Stimulated activated CD4-positive, alpha-beta T cell treated with anti-CD3 and anti-CD28 coated beads, TNF-alpha, amount 100 ng/mL, for 4 hours (primary cell): ENCODE measurements at places on chromosomes 16 and 17.
A peak's percentile ranks its signal among the peaks of the same experiment; 100 is the strongest.

DNA sequence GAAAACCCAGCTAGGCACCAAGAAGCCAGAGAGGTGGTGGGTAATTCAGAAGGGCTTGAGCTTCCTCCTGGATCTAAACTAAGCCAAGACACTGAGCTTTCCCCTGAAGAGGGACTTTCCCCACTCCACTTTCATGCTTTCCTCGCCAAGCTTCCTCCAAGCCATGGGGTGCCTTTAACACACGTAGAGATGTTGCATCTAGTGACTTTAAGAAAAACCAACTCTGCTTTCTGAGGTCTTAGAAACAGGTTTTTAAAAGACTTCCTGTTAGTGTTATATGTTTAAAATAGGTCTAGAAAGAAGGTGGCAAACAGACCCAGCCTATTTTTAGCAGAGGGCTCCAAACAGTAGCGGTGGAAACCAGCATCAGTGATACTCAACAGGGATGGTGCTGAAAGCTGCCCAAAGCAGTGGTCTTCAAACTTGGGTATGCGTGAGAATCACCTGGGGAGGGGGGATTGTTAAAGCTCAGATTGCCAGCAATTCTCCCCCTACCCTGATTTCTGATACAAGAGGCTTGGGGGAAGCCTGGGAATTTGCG lies 585.6 kb downstream of the CDH13 start:
- DNase-seq: no peak

DNA sequence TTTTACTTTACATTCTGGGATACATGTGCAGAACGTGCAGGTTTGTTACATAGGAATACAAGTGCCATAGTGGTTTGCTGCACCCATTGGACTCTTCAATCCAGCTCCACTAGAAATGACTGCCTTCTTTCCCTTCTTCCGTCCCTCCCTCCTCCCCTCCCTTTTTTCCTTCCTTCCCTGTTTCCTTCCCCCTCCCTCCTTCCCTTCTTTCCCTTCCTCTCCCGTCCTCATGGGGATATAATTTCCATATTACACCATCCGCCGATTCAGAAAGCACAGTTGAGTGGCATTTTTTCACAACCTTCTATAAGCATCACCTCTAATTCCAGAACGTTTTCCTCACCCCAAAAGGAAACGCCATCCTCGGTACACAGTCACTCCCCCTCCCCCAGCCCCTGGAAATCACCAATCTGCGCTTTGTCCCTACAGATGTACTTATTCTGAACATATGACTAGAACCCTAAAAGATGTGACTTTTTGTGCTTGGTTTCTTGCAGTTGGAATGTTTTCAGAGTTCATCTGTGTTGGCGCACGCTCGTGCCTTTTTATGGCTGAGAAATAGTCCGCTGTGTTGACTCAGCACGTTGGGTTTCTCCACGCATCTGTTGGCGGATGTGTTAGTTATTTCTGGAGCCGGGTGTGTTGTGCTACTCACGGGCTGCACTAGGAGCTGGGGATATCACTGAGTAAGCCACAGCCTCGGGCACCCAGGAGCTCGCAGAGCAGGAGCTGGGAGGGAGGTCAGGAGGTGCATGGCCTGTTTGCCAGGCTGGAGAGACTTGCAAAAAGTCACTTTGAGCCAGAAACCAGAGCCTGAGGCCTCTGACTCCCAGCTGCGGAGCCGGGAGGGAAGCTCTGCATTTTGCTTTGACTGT lies 336.4 kb downstream of the SEC14L1 start:
- no peak for DNase-seq

DNA sequence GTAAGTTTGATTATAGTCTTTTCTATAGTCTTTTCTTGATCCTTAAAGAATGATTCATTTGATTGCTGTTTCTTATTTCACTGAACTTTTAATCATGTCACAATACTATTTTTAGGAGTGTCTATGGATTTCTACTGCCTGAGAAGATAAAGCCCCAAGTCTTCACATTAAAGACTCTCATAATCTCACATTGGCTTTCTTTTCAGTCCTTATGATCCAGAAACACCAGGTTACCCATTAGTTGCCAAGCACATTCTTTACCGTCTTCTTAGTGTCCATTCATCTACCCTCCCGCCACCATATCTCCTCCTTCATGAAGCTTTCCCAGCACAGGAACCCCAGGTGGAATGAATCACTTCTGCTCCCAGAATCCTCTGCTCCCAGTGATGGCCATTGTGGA lies 49.5 kb upstream of the MYOCD start:
- DNase-seq: no peak

- DNase-seq: no peak
Observed at GRCh38 chr17:40124279-40125141, 2.7 kb downstream of the MSL1 start.

DNA sequence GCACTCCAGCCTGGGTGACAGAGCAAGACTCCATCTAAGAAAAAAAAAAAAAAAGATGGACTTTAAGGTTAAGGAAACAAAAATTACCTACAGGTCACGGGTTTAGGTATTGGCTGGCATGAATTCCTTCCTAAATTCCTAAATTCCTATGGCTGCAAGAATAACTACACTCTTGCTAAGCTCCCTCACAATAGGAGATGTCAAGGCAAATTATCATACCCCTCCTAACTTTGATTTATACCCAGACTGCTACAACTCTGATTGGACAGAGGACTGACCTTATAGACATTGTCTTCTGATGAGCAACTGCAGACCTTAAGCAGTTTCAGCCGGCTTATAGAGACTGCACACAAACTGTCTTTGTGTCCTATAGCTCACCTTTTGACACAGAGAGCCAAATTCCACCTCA lies 25.1 kb upstream of the TMC7 start:
- DNase-seq: no peak

GRCh38 chr16:67694611-67695010 lies 24.5 kb downstream of the GFOD2 start:
- DNase-seq: no peak

GRCh38 chr17:17560975-17561374 lies 30.5 kb downstream of the PEMT start:
- DNase-seq: no peak

DNA sequence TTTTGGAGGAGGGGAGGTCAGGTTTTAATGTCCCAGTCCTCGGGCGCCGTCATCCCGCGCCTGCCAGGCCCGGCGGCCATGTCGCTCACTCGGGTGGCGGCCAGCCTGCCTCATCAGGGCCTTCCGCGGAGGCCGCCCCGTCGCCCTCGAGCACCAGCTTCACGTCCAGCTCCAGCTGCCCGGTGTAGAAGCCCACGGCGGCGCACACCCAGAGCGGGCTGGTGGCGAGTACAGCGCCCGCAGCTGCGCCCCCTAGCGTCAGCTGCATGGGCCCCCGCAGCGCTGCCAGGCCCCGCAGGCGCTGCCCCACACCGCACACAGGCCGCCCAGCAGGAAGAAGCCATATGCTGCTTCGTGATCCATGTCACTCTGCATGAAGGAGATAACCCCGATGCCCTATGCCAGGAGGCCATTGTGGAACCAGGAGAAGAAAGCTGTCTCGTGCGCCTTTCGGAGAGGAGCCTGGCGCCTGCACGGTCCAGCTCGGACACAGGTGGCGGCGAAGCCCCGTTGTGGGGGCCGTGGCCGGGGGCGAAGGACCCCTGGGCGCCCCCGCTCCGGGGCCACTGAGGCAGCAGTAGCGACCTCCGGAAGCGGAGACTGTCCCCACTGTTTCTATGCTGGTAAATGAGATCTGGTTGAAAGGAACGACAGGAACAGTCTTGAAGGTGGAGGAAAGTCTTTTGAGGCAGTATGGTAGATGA lies 9.6 kb downstream of the AP2B1 start:
- DNase-seq: no peak

- DNase-seq: no peak
Observed at GRCh38 chr17:20203018-20203417, 193.9 kb downstream of the SPECC1 start.

GRCh38 chr17:73776351-73777130 lies 132.3 kb upstream of the SDK2 start:
- DNase-seq: no peak

- no peak for DNase-seq
Observed at GRCh38 chr17:66849851-66850580, 15.1 kb downstream of the CACNG5 start.

GRCh38 chr16:47477679-47478078 lies 16.5 kb downstream of the PHKB start:
- DNase-seq: no peak

DNA sequence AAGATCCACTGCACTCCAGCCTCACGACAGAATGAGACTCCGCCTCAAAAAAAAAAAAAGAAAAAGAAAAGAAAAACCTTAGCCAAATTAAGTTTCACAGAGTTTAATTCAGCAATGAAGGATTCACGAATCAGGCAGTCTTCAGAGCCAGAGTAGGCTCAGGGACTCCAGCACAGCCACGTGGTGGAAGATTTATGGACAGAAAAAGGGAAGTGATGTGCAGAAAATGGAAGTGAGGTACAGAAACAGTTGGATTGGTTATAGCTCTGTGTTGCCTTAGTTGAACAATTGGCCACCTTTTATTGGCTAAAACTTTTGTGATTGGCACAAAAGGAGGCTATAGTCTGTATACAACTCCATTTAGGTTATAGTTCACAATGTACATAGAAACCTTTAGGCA lies 256.6 kb downstream of the HS3ST3B1 start:
- DNase-seq: no peak

GRCh38 chr16:47577029-47577428 lies 115.9 kb downstream of the PHKB start:
- no peak for DNase-seq

DNA sequence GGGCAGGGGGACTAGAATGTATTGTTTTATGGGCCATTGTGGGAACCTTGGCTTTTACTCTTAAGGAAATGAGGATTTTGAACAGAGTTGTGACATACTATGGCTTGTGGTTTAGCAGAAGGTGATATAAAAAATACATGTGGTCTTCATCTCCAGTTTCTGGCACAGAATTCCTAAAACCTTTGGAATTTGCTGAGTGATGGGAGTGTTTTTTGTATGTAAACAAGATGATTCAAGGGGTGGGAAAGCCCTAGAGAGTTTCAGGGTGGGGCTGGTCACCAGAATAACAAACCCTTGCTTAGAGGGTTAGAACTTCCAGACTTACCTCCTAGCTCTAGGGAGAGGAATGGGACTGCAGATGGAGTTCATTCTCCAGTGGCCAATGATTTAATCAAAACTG lies 316.1 kb downstream of the PHKB start:
- no peak for DNase-seq

DNA sequence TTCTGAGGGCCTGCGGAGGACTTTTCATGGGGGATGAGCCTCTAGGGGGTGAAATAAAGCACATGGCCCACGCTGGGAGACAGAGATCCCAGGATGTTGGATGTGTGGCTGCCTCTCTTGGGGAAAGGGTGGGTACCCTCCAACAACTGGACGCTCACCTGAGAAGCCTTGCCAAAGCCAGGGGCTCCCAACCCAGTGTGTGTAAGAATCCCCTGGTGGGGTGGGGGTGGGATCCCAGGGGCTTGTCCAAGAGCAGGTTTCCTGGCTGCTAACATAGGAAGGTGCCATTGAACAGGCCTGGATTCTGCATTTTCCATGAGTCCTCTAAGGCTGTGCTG lies 587 bp downstream of the SNX20 start:
- no peak for DNase-seq

GRCh38 chr16:74601126-74601871 lies 5.6 kb downstream of the GLG1 start:
- DNase-seq: peak; percentile 36

DNA sequence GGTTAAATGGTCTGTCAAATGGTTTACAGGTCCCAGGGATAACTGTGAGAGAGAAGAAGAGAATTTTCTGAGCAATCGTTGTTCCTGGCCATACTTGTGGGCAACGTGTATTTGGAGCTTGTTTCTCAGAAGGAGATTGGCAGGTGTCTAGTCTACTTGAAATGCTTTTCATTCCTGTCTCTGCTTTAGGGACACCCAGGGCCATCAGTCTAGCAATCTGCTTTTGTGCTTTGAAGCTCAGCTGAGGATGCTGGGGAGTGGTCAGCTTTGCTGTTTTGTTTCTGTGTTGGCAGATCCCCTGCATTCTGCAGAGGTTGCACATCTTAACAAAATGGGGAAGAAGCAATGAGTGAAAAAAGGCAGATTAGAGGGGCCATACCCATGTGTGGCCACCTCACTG lies 193.7 kb downstream of the SHISA9 start:
- no peak for DNase-seq

GRCh38 chr17:81184555-81184954 lies 18.5 kb upstream of the AATK start:
- DNase-seq: no peak

DNA sequence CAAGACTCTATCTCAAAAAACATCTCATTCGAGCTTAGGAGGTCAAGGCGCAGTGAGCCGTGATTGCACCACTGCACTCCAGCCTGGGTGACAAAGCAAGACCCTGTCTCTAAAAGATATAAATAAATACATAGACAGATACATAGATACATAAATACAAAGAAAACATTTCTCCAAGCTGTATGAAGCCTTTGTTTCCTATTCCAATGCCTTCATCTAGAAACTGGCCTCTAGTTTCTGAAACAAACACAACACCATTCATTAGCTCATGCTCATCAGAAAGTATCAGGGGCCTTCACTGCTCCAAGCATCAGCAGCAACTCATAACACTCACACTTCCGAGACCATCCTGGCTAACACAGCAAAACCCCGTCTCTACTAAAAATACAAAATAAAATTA lies 10.3 kb upstream of the ASGR2 start:
- DNase-seq: no peak

- peak; percentile 35 for DNase-seq
Observed at GRCh38 chr17:50346313-50347116, 589 bp downstream of the XYLT2 start.

DNA sequence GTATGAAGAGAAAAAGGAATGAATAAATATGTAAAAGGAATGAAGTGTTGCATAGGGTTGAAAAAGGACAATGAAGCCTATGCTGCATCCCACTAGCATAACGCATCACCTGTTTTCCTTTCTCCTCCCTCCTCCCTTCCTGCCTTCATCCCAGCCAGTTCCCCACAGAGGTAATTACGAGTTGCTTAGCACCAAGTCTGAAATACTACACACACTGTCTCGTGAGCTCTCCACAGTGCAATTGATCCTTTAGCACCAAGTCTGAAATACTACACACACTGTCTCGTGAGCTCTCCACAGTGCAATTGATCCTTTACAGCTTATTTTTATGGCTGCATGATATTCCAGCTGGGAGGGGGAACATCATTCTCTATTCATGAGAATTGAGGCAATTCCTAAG lies 1.1 kb upstream of the DRC7 start:
- DNase-seq: no peak
